ENCODE measurements at places on chromosomes 2 and 18.
A peak's percentile ranks its signal among the peaks of the same experiment; 100 is the strongest.

DNA sequence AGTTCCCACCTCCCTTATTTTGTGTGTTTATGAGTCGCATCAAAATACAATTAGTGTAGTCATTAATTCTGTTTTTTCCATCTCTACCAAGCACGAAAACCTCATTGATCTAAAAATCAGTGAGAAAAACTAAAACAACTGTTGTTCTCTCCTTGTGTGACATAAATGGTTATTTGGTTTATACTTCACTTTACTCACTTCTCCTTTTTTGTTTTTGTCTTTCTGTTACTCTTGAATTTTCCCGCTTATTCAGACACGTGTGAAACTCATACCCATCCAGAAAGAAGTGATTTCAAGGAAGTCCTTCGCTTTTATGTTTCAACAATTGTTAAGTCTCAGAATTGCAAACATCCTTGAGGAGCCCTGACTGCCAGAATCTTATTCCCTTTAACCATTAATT, 121.6 kb downstream of the EML6 start:
- no peak for DNase-seq

GRCh38 chr2:196729418-196729817, 70.1 kb downstream of the GTF3C3 start:
- DNase-seq = no peak

DNA sequence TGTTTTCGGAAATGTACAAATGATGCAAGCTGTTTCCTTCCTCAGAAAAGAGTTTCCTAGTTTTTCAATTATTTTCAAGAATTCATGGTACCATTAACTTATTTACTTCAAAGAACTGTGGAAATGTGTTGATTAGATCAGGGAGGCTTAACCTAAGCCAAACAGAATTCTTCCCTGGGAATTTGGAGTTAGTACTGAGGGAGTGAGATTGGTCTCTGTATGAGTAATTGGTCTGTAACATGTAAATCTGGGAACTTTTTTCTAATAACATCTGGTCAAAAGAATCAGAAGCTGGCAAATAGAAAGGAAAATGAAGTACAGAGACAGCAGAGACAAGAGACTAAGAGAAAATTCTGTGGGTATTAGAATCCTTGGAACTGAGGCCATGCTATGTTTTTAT, 145.8 kb downstream of the BABAM2 start:
- DNase-seq = no peak

DNA sequence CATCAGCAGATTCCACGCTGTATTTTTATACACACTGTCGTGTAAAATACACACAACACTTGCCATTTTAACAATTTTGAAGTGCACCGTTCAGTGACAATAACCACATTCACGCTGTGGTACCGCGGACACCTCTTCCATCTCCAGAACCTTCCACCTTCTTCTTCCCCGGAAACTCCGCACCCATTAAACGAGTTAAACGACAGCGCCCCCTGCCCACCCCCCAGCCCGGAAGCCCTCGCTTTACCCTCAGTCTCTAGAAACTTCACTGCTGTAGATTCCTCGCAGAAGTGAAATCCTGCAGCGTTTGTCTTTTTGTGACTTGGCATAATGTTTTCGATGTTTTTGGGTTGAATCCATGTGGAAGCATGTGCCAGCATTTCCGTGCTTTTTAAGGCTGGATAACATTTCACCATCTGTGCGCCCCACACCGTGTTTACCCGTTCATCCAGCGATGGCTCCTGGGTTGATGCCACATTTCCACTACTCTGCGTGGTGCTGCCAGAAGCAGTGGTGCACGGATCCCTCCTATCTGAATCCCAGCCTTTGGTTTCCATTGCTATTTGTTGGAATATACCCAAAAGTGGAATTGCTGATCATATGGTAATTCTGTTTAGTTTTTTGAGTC, 32.0 kb upstream of the TMEM18 start:
- no peak for DNase-seq

- no peak for DNase-seq
Observed at GRCh38 chr2:234491281-234491680, 5.6 kb downstream of the ARL4C start.

- no peak for DNase-seq
Observed at GRCh38 chr2:32977228-32977758, 30.5 kb downstream of the LTBP1 start.

- no peak for DNase-seq
Observed at GRCh38 chr2:7773362-7774360, 856.4 kb downstream of the RNF144A start.

DNA sequence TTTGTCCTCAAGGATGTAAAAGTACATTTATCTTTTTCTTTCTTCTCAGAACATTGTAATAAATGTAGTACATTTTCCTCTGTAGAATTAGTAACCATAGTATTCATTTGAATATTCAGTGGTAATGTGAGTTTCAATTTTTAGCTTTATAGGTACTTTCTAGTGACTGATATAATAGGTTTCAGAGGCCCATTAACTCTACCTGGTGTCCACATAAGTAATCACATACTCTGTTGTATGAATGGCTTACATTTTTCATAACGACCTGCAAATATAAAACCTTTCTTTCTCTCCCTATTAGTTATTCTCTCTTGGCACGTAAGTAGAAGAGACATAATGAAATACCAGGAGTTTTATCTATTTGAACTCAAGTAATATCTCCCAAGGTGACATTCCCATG, 1017.6 kb downstream of the DPP10 start:
- DNase-seq = no peak

DNA sequence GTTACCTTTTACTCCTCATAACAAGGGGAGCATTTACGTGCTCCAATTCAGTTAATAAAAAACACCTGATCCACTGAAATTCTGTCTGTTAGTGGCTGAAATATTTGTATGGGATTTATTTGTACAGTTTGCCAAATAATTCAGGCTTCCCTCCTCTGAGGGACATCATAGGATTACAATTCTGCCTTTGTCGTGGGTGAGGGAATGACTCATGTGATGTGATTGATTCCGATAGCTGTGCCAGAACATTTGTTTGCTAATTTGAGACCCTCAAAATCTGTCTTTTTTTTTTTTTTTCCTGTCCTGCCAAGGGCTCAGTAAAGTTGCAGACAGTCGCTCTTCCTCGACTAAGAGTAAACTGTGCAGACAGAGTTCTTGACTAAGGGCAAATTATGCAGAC, 612.6 kb upstream of the CDH2 start:
- no peak for DNase-seq

DNA sequence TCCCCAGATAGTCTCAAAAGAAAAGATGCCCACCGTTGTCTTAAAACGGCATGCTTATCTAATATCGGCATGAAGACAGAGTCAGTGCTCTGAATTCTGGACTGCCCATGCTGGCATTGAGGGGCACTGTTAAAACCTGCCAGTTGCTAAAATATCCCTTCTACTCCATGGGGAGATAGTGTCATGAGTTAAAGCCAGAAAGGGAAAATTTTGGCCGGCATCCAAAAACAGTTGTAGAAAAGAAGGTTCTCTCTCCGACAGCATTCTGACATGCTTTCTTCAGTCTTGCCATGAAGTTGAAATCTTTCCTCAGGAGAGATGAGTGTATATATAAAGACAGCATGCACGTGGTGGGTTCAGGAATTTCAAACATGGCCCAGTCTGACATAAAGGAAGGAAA, 401.3 kb upstream of the PIK3C3 start:
- DNase-seq = no peak

DNA sequence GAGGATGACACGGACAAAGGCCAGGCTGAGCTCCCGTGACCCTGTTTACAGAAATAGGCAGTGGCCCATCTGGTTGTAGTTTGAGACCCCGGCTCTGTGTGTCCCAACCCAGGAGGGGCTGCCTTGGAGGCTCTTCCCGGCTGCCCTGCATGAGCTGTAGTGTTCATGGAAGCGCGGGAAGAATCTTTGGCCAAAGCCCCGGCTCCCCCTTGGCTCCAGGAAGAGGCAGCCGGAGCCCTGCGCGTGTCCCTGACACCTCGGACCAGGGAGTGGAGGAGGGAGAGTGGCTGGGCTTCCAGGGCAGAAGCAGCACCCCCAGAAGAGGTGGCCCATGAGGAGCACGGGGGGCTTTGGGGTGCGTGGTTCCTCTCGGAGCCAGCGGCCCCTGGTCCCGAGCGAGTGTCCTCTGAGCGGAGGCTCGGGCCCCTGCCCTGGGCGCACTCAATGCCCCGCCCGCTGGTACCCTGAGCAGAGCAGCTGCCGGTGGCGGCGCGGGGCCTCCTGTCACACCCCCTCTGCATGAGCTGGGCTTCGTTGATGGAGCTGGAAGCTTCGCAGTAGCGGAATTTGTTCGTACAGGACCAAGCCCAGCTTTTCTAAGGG, 21.7 kb downstream of the GPR35 start:
- DNase-seq = peak; percentile 37

DNA sequence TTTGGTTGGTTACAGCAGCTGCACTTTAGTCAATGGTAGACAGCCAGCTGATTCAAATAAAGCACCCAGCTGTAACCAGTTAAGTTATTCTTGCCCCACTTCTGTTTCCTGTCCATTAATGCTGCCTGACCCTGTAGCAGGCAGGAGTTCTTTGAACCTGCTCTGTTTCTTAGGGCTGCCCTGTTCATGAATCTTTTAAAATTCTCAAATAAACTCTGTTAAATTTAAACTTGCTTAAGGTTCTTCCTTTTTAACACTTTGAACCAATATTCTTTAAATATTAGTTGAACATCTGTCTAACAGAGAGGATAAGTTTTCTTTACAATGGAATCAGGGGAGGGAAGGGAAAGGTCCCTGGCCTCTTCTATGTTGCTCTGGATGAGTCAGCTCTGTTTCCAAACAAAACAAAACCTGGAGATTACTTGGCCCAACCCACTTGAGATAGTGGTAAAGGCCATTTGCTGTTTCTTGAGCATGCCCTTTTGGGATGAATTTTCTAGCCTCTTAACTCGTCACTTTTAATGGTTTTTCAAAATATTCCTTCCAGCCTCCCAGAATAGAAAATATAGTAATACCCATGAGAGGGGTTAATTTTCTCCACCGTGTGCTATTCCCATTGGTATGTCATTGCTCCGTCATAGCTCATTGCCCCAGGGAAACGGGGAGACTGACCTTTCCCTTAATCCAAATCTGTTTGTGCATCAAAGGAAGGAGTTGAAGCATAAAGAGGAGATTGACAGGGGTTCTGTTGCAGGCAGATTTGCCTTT, 112.1 kb upstream of the FHL2 start:
- DNase-seq = no peak

DNA sequence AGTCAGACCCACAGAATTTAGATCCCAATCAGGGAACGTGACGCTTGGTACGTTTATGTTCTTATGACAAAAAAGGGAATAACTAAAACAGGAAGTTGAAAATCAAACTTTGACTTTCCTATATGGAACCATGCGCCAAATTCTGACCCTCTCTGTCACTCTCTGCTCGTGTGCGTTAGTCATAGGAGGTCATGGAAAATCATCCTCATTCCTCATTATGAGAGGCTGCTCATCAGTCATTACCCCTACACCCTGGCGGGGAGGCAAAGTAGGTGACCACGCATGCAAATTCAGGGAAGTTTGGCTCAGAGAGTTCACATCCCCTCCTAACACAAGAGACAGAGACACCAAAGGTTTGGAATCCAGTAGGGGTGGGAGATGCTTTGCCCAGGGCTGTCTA, 15.5 kb downstream of the IL1F10 start:
- DNase-seq = no peak

GRCh38 chr2:77479395-77479794, 42.8 kb downstream of the LRRTM4 start:
- DNase-seq = no peak

DNA sequence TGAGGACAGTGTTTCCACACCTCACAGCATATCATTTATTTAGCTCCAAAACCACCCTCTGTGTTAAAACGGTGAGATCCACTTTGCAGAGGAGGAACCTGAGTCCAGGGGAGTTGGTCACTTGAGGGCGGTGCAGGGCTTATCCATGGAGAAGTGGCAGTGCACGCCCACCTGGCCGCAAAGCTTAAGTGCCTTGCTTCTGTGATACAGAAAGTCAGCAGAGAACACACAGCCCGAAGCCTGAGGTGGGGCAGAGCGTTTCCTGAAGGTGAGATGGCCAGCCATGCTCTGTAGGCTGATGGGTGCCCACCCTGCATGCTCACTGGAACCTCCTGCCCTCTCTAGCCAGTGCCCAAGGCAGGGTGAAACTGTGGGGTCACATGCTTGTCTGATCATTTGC, 87.3 kb downstream of the SH3RF3 start:
- DNase-seq = no peak
